T-helper 17 cell (primary cell): ENCODE measurements at places on chromosomes 2 and 18.

- DNase-seq = no peak
Observed at GRCh38 chr18:35728676-35729075, 147.1 kb downstream of the GALNT1 start.

- no peak for DNase-seq
Observed at GRCh38 chr2:111186121-111186715, 65.5 kb downstream of the BCL2L11 start.

GRCh38 chr2:105645031-105645937, 99.4 kb upstream of the NCK2 start:
- DNase-seq = no peak

DNA sequence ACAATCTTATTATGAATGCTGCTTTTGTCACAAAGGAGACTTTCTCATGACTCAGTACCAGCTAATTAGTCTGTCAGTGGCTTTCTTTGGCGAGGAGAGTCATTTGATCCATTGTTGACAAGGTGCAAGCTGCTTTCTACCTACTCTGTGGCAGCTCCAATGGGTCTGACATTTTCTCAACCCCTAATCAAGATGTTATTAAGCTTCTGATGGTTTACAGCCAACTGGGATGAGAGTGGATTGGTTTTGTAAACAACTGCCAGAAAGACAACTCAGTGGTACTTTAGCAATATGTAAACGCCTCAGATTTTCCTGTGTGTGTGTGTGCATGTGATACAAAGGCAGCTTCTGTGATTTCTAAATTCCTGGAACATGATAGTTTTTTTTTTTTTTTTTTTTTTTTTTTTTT, 8.2 kb upstream of the CLIP4 start:
- no peak for DNase-seq

DNA sequence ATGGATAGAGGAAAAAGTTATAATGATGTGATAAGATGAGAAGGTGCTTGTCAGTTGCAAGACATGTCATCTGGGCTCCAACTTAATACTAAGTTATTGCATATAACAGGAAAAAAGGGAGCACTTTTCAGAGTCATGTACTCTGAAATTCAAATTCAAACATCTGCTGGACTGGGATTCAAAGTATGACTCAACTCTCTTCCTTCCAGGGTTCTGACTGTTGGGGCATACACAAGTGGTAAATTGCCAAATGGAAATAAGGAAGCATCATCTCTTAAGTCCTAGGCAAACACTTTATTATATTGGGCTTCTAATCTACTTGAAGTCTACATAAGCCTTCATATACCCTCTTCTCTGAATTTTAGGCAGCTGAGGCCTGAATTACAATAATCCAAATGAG, 44.9 kb downstream of the ZBTB14 start:
- DNase-seq = no peak

DNA sequence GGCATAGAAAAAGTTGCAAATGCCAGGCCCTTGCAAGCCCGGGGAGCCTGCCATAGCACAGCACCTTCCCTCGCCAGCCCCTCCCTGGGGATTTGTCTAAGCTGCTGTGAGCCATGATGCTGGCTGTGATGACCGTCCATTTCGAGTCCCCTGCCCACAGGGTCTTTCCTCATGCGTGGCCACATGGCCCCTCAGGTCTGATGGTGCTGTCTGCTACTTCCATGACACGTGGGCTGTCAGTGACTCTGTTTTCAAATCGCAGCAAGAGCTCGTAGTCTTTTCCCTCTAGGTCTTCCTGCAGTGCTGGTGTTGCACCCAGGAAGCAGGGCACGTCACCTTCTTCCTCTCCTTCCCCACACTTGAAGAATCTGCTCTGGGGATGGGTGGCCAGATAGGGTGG, 15.5 kb upstream of the GNAL start:
- DNase-seq = no peak
